ENCODE measurements at places on chromosomes 5 and 9.

DNA sequence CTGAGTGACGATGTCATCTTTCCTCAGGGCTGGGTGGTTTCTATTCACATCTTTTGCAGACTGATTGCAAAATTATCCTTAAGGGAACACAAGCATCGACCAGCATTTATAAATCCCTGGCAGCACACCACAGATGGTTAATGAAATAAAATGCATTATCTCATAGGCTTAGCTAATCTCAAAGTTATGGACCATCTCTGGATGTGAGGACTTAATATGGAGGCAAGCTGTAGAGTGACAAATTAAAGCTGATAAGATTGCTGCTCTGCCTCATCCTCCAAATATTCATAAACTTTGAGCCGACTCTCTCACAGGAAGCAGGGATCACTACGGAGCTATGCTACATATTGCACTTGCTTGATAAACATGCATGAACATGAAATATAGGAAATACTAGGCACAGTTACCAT is 663.2 kb upstream of the RGMB start:
- DNase-seq = no peak

DNA sequence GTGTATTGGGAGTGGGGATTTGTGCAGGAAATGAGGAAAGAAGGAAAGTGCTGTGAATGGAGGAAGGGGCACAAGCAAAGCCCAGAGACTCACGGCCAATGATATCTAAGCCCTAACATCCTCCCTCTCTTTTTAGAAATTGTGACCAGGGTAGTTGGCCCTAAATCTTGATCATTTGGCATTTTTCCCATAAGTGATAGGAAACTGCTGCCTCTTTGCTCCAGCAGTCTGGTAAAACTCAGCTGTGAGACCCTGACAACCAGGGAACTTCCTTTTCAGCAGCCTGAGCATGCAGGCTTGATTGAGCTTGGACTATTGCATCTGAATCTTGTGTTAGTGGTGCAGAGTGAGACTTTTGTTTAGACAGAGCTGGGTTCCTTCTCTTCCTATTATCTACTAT is 9.6 kb upstream of the ADRB2 start:
- no peak for DNase-seq

DNA sequence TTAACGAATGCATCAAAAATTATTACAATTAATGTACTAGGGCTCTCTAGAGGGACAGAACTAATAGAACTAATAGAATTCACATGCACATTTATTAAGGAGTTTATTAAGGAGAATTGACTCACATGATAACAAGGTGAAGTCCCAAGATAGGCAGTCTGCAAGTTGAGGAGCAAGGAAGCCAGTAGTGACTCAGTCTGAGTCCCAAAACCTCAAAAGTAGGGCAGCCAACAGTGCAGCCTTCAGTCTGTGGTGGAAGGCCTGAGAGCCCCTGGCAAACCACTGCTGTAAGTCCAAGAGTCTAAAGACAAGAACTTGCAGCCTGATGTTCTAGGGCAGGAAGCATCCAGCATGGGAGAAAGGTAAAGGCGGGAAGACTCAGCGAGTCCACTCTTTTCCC is 633.8 kb downstream of the SEMA5A start:
- no peak for DNase-seq

DNA sequence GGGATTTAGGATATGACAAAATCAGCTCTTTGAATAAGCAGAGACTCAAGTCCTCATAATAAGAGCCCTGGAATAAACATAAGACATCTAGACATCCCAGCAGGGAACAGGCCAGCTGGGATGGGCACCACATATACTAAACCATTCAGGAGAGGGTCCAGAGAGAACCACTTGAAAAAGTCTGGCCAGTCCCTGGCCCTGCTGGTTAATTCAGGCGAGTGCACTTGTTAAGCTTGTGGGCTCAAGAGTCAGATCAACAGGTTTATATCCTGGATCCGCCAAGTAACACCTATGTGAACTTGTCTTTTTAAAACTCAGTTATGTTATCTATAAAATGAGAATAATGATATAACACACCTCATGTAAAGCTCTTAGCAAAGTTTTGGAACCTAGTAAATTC is 63.3 kb downstream of the CAVIN4 start:
- no peak for DNase-seq

DNA sequence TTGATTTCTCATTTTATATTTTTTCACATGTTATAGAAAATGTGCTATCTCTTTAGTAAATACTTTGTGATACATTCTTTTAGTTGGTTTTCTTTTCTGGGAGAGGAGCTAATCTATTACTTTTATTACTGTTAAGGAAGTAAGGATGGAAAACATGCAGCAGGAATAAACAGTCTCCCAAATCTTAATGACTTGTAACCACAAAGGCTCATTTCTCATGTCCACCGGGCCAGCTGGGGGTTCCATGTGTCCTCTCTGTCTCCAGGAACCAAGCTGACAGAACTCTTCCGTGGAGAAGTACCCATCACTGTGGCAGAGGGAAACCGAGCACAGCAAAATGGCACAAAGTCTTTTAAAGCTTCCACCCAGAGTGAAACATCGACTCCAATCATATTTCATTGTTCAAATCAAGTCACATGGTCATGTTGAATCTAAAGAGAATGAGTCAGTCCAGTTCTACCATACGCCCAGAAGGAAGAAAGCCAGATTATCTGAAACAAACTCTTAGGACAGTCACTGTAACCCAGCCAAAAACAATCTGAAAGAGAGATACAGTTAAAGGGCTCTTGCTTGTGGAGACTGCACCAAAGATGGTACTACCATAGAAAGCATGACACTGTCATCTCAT is 97.1 kb upstream of the CDH6 start:
- DNase-seq = no peak

DNA sequence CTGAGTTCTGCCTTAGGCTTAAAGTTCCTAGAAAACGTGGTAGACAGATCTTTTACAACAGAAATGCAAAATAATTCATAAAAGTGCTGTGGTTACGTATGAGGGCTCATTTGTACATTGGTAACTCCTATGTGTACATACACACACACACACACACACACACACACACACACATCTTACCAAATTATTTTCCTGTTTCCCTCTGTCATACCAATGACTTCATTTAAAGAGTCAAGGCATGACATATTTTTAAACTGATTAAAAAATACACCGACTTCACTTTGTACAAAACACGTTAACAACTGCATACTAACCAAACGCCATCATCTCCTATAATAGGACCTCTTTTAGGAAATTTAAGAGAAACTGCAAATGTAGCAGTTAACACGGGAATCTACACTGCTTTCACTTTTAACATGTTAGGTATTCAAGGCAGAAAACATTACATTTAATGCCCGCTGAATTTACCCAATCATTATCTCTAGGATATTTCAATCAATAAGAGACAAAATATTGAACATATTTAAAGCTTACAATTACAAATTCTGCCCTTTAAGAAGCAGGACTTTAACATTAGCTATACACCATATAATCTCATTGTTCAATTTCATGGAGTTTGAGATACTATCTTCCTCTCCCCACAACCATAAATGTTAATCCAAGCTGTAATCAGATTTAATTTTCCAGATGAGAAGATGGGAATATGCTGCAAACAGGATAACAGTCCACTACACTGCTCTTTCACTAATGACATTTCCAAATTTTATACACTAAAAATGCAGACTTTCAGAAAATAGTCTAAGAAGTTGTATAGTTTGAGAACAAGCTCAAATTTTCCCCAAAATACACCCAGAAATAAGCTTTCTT is 133.1 kb downstream of the DENND1A start:
- DNase-seq = no peak

- no peak for DNase-seq
Measured at GRCh38 chr9:130728721-130729120, 35.1 kb downstream of the EXOSC2 start.

DNA sequence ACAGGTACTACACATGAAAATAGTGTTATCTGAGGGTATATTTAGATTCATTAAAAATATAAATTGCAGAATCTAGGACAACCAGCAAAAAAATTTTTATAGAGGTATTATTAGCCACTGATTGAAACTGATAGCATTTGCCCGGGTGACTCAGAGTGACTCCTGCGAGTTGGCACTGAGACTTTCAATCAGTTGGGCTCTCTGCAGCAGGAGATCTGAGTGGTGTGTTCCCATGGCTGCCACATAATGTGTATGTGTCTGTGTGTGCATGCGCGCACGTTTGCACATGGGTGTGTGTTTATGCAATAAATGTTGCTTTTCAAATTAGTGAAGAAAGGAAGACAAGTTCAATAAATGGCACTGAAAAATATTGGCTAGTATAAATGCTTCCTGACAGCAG is 100.1 kb upstream of the MRPS30 start:
- DNase-seq = no peak

DNA sequence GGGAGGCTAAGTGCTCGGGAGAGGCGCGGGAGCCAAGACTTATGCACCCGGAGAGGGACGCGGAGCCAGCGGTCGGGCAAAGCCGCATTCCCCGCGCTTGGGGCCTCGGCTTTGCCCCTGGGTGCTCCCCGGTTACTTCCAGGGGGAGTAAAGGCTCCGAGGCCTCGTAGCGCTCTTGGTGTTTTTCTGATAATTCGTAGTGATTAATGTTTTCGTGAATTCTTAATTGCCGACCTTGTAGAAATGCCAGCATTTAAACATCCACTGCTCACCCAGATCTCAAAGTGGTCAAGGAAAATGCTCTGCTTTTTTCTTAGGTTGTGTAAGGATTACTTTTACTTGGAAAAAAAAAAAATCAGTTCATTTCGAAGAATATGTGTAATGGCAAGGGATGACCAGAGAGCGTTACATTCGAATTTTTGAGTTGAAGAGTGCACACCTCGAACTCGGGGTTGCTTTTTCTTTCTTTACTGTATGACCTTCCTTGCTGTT is 654 bp upstream of the TUT7 start:
- no peak for DNase-seq

- no peak for DNase-seq
Measured at GRCh38 chr9:138101444-138102234, 224.1 kb downstream of the CACNA1B start.

DNA sequence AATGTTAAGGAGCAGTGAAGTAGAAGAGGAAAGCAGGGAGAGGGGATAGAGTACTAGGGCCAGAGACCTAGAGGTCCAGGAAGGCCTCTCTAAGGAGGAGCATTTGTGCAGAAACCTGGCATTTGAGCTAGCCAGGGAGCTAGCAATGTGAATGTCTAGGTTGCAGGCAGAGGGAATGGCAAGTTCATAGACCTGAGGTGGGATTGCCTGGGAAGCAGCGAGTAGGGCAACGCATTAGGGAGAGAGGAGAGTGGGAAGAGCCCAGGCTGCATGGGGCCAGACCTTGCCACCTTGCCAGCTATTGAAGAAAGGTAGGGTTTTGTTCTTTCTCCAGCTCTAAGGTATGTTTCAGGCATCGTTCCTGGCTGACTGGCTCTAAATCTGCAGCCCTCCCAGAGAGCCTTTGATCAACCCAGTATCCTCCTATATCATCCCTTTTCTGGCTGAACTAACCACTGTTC is 54.0 kb downstream of the SLC22A5 start:
- no peak for DNase-seq

- no peak for DNase-seq
Measured at GRCh38 chr5:137563646-137564397, 64.7 kb upstream of the SPOCK1 start.

DNA sequence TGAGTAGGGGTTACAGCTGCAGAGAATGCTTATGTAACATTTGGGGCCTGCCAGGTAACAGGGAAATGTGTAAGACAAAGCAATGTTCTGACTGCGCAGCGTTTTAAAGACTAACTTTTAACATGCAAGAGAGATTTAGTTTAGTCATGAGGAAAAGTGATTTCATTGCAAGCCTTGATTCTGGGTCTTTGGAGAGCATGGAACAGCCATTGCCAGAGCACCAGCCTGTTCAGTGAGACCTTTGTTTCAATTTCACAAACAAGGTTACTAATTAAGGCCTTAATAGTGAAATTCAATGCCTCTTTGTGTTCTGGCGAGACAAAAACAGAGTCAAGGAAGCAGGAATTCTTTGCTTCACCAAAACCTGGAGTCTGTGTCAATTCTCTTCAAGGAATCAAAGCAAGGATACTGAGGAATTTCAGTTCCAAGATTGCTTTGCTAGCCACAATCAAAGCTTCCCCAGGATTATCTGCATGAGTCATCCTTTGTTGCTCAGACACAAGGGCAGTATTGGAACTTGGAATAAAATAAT is 14.4 kb downstream of the CKMT2 start:
- DNase-seq = no peak

- DNase-seq = no peak
Measured at GRCh38 chr9:32589083-32589723, 16.2 kb upstream of the NDUFB6 start.

DNA sequence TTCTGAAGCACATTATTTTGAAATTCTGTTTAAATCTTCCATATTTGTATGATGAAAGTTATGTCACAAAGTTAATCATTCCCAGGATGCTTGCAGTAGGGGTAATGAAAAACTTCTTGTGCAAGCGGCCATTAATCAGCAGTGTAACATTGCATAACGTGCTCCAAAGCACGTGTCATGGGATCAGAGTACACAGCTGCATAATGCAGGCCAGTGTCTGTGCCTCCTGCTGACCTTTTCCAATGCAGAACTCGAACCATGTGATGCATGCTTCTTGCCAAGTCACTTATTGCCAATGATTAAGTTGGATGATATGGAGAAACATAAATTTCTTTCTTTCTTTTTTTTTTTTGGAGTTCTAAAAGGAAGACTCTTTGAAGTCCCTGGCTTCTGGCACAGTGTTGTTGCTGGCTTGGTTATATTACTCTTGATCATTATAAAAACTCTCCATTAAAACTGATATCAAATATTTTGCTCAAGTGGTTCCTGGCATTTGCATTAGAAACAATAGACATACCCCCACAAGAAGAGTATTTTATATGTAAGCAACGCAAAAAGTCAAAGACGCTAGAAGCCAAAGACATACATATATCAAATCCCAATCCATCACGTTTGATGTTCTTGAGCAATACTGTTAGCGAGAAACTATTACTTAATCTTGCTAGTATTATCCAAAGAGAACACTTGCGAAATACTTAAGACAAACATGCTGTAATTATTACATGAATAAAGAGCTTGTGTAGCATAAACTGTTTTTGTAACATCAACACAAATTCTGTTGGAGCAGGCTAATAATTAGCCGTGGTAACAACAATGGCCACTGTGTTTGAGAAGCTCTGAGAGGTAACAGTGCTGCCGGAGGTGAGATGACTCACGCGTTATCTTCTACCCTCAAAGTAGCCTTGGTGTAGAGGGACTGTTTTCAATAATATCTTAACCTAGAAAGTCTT is 164.2 kb downstream of the AUH start:
- no peak for DNase-seq

GRCh38 chr9:13845460-13845859 is 468.5 kb downstream of the NFIB start:
- no peak for DNase-seq

GRCh38 chr5:80655231-80655774 is 520 bp upstream of the DHFR start:
- DNase-seq = no peak

GRCh38 chr9:34896112-34896511 is 62.0 kb upstream of the PHF24 start:
- no peak for DNase-seq

DNA sequence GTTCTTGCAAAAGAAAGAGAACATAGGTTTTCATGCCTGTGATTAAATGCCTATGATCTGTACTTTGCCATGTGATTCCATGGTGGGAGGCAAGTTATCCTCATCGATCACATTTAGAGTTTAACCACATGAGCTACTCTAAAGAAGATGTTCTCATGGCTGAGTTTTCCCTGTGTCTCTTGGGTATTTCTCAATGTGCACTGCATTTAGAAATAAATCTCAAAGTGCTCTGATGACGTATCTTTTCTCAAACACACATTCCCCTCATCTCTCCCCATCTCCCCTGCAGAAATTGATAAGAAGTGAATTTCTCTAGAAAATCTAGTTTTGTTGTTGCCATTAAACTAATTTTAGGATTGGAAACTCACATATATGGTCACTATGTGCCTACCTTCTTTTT is 282.2 kb downstream of the SEMA5A start:
- DNase-seq = no peak

- no peak for DNase-seq
Measured at GRCh38 chr5:94818904-94819303, 200.4 kb downstream of the SLF1 start.
